ENCODE measurements at places on chromosomes 3 and 15.

GRCh38 chr3:186930143-186930640, at the start of gene ST6GAL1:
ST6GAL1 (plus strand) TSS chr3:186930526; CDS start chr3:187042704, 112,178 bp downstream.
- peak; percentile 60 for DNase-seq

DNA sequence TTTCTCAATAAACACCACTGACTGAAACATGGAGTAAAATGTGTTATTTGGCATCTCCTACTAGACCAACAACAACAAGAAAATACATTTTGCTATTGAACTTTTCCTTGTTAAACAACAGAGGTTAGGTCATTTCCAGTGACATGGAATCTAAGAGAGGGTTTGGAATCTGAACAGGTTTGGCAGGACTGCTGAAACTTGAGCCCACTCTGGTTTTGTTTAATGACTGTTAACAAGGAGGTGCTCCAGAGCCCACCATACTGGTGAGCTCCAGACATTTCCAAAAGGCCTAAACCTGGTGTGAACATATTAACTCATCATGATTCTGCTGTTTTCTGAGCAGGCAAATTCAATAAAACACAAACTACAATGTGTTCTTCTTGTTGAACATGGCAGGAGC, 330.7 kb upstream of the TRIM42 start:
- DNase-seq, result no peak

DNA sequence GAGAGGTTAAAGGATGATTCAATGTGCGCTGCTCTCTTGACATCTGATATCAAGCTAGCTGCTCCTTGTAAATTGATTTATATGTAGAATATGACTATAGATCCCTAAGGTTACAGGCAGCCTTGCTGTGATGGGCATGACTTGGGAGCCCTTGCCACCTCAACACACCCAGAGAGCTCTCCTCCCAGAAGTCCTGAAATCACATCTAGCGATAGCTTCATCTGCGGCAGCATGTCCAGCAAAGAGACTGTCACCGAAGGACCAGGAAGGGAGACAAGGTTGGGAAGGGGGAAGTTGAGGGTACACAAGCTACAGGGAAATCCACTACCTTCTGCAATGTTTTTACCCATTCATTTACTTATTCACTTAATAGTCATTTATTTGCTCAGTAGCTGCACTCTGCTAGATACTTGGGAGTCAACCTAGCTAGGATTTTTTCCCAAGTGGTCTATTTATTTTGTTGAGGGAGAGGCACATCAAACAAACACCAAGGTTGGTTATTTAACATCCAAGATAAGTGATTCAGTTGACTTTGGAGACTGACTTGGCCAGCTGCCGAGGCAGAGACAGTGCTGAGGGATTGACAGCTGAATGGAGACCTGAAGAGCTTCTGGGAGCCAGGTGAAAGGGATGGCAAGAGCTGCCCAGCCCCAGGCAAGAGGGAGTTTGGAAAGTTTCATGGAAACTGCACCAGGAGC, 205.8 kb upstream of the IL12A start:
- DNase-seq, result no peak

GRCh38 chr3:32302601-32303398, 64.3 kb downstream of the CMTM8 start:
- no peak for DNase-seq

- no peak for DNase-seq
These were observed 4.1 kb upstream of the TM4SF4 start for GRCh38 chr3:149470381-149470780.

GRCh38 chr3:112770032-112770626, 76.5 kb downstream of the CD200R1L start:
- DNase-seq, result peak; percentile 43

DNA sequence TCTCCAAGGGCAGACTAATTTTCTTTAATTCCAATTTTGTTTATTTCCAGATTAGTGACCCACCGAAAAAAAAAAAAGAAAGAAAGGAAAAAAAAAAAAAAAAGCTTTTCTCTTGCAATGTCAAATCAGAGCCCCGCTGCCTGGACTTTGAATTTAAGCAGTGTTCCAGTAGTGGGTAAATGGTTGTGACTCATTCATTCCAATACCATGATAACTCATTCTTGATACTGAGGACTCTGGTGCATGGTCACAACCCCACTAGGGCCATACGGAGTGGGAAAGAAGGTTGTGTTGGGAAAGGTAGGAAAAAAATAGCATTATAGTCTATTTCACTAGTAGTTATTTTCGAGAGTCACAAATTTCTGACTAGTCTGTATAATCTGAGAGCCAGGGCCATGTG, 59.1 kb upstream of the COL8A1 start:
- no peak for DNase-seq

DNA sequence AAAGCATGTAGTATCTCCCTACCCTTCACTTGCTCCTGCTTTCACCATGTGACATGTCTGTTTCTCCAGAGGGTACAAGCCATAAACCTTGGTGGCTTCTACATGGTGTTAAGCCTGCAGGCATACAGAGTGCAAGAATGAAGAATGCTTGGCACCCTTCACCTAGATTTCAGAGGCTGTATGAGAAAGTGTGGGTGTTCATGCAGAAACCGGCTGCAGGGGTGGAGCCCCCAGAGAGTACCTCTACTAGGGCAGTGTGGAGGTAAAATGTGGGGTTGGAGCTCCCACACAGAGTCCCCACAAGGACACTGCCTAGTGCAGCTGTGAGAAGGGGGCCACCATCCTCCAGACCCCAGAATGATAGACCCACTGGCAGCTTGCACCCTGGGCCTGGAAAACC, 32.2 kb downstream of the SLC15A2 start:
- DNase-seq, result no peak

GRCh38 chr15:92878593-92879053, 21.5 kb upstream of the CHD2 start:
- no peak for DNase-seq

DNA sequence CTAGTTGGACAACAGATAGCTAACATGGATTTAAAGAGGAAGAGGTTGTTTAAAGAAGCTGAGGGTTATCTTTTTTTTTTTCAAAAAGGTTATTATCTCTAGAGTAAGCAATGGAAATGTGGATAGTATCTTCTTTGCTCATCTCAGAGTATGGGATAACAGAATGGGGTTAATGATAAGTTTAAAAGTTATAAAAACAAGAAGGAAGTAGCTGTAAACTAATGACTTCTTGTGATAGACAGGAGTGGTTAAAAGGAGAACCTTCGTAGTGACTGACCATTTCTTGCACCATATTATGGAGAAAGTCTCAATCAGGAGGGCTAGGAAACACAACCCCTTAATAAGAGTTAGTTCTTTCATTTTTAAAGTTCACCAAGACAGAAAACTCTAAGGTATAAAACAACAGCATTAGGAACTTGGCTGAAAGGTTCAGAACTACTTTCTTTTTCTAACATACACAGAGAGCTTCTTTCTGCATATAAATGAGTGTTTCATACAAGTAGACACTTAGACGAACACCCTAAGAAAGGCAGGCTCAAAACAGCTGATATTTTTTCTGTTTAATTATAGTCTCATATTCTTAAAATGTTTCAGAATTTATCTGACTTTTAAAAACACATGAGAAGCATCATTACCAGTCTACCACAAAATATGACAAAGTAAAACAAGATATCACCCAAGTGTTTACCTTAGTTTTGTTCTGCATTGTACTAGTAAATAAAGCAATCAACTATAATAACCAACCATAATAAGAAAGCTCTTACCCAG, 140.0 kb downstream of the MEIS2 start:
- DNase-seq, result no peak

DNA sequence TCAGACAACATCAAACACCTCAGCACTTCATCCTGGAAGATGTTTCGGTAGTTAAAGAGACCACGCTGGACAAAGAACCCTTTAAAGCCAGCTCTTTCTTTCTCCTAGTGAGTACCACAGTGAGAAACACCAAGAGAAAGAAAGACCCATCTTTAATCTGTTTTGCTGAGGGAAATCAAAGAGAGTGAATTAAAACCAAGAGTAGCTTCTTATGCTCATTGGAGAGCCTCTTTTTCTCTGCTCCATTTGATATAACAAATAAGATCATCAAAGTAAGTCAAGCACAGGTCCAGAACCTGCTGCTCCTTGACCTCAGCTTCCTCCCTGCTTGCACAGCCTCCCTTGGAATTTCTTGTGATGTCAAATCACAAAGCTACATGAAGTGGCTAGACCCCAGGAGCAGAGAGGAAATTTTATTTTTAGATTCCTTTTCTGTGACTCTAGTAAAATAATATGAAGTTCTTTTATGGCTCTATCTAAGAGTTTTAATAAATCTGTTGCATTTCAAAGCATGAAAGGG, 436.4 kb downstream of the C3orf38 start:
- DNase-seq, result no peak

DNA sequence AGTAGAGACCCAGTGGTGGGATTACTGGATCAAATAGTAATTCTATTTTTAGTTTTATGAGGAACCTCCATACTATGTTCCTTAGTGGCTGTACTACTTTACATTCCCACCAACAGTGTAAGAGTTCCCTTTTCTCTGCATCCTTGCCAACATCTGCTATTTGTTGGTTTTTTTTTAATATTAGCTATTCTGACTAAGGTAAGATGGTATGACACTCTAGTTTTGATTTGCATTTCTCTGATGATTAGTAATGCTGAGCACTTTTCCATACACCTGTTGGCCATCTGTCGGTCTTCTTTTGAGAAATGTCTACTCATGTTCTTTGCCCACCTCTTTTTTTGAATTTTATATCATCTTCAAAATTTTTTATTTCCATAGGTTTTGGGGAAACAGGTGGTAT, 34.2 kb upstream of the RAP2B start:
- no peak for DNase-seq

- no peak for DNase-seq
These were observed 2.0 kb upstream of the TOPBP1 start for GRCh38 chr3:133663569-133664313.

- DNase-seq, result no peak
These were observed 432.2 kb downstream of the TUSC7 start for GRCh38 chr3:117141812-117142211.

- no peak for DNase-seq
These were observed 96.4 kb downstream of the FNDC3B start for GRCh38 chr3:172135820-172136219.

DNA sequence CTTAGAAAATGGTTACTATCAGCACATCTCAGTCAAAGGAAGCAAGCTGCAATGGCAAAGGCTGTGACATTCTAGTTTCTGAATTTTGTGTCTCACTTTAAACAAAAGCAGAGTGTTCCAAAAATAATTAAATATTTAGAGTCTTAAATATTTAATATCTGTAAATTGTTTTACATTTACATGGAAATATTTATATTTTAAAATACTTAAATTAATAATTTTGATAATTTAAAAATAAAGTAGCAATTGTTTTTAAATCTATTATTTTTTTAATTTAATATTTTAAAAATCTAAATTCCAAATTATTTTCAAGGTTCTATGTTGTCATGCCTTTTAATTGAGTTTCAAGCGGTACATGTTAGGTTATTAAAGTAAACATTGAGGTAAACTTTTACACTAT, 843.1 kb downstream of the ROBO1 start:
- DNase-seq, result no peak

DNA sequence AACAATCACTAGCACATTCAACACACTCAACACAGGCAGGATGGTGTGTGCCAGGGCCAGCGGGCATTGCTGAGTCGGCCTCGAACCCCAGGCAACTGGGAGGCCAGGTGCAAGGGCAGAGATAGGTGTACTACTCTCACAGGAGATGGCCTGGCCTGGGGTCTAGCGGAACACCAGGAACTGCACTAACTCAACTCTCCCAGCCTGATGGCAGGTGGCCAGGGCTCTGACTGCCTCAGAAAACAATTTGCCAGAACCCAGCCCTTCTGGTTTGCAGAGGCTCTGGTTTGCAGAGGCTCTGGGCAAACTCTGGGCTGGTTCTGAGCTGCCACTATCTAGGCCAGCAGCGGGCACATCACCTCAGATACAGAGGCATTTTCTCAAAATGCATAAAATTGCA, 229.2 kb upstream of the CHRNA7 start:
- DNase-seq, result no peak

GRCh38 chr3:13268120-13268519, 152.0 kb downstream of the NUP210 start:
- DNase-seq, result no peak

DNA sequence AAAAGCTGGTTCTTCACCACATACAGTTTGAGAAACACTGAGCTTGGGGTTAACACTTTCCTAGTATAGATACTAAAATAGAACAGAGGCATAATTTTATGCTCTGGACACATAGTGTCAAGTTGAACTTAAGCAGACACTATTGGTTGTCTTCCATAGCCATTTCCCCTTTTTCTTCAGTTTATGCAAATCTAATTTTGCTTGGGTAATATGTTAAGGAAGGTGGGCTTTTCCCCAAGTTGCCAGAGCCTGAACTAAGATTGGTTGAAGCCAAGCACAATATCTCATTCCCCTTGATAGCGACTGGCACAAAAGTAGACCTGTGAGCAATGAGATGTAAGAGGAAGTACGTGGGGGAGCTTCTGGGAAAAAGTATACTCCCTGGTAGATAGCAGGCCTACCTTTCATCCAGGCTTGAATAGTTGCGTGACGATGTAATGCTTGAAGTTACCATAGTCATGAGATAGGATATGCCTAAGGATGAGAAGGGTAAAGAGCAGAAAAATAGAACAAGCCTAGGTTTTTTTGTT, 4.5 kb upstream of the POPDC2 start:
- no peak for DNase-seq

GRCh38 chr3:99690761-99691369, 52.5 kb downstream of the COL8A1 start:
- no peak for DNase-seq

DNA sequence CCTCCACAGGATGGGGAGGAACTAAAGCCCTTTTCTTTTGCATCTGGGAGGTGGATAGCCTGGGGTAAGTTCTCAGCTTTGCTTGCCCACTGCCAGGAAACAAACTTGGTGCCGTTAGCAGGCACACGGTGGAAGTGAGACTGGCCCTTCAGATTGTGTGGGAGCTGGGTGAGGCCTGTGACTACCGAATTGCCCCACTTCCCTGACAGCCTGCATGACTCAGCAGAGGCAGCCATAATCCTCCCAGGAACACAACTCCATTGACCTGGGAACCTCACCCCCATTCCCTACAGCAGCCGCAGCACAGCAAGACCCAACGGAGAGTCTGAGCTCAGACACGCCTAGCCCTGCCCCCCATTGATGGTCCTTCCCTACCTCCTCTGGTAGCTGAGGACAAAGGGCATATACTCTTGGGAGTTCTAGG, 282.6 kb downstream of the KLF13 start:
- no peak for DNase-seq

All from stimulated activated CD8-positive, alpha-beta memory T cell treated with anti-CD3 and anti-CD28 coated beads, Interleukin-15, amount 100 ng/mL, for 48 hours (primary cell).